Stomach (tissue), 19 donors: ENCODE measurements at places on chromosomes 2 and 18. TPM values are rescaled to one million over a fixed set of nuclear protein-coding genes. Genes with fewer than 3 reads are reported as not detected.

GRCh38 chr18:8946066-8946838 is 156.2 kb upstream of the NDUFV2 start:
- DNase-seq: no peak

RTP5 gene
- total RNA-seq: not detected

DNA sequence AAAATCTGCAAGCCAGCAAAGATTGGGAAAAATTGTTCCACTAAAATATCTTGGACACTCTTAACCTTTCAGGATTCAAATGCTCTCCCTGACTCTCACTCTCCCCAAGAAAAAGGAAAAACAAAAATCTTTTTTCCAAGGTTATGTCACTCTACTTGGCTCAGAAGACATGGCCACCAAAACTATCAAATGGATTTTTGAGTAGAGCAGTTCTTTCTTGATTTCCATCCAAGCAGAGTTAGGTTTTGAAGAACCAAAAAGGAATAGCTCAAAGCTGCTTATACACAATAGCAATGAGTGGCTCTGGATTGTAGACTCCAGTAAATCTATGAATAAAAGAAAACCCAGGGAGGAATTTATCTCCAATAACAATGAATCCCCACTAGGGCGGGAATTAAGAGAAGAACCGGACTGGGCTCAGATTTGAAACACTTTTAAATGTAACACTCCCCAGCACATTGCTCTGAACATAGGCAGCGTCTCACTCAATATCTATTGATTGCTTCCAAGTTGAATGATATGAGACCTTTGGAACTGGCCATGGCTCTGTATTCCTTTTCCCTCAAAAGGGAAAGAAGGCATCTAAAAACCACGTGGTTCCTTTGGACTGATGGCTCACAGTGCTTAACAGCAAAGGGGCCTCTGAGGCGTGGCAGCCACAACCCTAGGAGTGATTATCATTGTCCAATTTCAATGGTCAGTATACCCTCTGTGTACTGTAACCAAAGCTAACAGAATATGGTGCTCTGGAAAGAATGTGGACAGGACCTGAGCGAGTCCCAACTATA is 68.3 kb downstream of the SPRED2 start:
- DNase-seq: no peak

DNA sequence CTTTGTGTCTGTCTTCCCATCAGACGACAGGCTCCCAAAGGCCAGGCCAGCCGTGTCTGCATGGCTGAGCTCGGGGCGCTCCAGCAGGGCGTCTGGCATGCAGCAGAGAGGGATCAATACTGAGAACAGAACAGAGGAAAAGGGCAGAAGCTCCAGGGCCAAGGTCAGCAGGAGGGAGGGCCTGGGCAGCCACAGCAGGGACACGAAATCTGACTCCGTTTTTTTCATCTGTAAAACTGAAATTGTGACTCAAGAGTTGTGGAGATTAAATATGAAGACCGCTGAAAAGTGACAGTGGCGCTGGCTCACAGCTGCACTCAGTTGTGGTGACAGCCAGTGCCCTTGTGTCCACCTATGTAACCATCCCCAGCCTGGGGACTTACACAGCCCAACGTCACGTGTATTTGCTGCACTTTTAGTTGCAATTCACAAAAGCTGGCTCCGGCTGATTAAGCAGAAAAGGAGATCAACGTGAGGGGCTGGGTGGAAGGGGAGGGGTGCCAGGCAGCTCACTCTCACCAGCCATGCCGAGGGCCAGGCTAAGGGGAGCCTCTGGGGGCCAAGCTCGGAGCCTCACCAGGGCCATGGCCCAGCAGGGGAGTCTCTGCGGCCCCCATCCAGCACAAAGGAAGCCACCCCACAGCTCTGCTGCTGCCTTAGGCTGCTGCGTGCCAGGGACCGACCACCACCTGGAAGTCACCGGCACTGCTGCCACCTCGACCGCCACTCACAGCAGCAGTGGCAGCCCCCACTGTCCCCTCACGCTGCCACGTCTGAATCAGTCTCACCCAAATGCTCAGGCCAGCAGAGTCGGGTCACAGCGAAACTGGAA is 74.7 kb downstream of the EIPR1 start:
- no peak for DNase-seq

GRCh38 chr2:237639052-237639835 is 11.9 kb downstream of the LRRFIP1 start:
- DNase-seq: no peak

GRCh38 chr2:124025891-124026434 is 876 bp downstream of the CNTNAP5 start:
- DNase-seq: no peak

DNA sequence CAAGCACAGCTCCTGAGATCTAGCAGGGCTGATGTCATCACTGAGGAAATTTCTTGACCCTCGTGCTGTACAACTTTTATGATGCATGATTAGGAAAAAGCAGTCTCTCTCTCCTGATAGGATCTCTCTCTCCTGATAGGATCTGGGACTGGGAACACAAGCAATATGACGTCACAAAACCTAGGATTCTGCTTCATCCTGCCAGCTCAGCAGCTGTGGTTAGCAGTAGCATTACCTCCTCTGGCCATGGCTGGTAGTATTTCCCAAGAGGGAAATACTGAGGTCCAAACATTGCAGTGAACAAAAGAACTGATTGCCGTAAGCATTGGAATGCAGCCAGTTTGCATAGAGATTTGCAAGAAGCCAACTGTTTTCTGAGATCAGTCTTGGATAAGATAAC is 521.2 kb upstream of the POU3F3 start:
- DNase-seq: no peak

SERPINB4 gene
- total RNA-seq: not detected

DNA sequence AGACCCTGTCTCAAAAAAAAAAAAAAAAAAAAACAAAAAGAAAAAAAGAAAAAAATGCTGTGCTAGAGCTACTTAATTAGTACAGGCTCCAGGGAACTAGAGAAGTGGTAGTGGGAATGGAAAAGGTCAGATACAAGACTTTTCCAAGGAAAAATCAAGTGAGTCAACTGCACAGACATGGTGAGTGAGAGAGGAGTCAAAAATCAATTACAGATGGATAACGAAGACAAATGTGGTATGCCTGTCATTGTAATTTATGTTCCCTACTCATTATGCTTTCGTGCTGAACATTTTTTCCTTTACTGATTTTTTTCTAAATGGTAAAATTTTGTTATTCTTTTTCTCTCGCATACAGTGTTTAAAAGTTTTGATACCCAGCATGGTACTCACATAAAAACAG is 111.5 kb downstream of the MDH1 start:
- no peak for DNase-seq

DNA sequence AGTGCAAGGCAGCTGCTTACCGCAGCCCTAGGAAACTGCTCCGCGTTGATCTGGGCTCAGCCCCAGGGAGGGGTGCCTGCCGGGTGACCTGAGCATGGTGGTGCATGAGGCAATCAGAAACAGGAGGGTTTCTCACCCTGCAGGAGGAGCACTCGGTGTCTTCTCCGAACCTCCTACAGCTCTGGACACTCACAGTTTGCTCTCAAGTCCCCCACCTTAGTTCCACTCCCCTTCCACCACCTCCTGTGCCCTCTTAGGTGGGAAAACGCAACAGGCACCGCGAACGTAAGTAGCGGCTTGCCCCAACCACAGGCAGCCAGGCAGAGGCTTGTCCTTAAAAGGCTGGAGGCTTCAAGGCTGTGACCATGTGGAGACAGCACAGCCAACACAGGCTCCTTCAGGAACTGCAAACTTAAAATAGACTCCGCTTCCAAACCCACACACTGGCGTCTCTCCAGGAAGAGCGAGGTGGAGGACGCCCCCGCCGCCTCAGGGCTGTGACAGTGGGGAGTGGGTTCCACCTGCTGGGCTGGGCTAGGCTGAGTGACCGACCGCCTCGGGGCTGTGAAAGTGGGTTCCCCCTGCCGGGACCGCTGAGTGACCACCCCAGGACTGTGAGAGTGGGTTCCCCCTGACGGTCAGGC is 71.6 kb downstream of the NDUFA10 start:
- DNase-seq: no peak
